ENCODE measurements at places on chromosomes 4 and X.

DNA sequence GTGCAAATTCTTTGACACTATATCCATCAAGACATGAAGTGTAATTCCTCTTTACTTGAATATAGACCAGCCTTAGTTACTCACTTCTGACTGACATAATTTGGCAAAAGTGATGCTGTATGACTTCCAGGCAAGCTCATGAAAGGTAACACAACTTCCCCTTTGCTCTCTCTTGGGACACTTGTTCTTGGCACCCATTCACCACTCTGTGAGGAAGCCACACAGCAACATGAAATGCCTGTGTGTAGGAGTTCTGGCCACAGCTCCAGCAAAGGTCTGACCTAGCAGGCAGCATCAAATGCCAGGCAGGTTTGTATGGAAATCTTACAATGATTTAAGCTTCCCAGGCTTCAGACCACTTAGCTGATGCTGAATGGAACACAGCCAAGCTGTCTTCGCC is 280.3 kb downstream of the PDHA2 start:
- no peak for DNase-seq

- no peak for DNase-seq
Observed at GRCh38 chrX:109362101-109362500, 119.8 kb downstream of the GUCY2F start.

- DNase-seq, result no peak
Observed at GRCh38 chrX:66163447-66163846, 600 bp upstream of the HEPH start.

DNA sequence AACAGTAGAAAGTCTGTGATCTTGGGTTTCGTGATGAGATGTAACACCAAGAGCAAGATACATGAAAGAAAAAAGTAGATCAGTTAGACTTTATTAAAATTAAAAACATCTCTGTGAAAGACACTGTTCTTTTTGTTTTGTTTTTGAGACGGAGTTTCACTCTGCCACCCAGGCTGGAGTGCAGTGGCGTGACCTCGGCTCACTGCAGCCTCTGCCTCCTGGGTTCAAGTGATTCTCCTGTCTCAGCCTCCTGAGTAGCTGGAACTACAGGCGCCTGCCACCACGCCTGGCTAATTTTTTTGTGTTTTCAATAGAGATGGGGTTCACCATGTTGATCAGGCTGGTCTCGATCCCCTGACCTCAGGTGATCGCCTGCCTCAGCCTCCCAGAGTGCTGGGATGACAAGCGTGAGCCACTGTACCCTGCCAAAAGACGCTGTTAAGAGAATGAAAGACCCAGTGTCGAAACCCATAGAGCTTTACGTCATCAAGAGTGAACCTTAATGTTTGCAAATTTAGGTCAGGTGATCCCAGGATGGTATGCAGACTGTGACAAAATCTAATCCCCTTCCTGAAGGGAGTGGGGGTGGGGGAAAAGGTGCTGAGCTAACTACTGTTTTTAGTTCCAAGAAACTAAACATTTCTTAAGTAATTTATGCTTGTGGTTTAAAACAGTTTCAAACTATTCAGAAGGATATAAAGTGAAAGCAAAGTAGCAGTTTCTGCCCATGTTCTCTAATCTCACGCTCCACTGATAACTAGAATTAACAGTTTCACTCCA is 8.0 kb downstream of the OFD1 start:
- no peak for DNase-seq

- no peak for DNase-seq
Observed at GRCh38 chr4:2837904-2838496, 5.6 kb upstream of the ADD1 start.

GRCh38 chr4:8913121-8913857 is 41.6 kb upstream of the HMX1 start:
- no peak for DNase-seq

GRCh38 chr4:173698557-173699262 is 168.7 kb upstream of the HAND2 start:
- no peak for DNase-seq
